ENCODE measurements at places on chromosomes 2 and 18. TPM values are rescaled to one million over a fixed set of nuclear protein-coding genes. Genes with fewer than 3 reads are reported as not detected.

LRP1B gene
- 12.7 TPM for polyA plus RNA-seq

CYP27A1 gene
- polyA plus RNA-seq = not detected

SERPINB7 gene
- not detected for polyA plus RNA-seq

DAPL1 gene
- 0.94 TPM for polyA plus RNA-seq

ALLC gene
- polyA plus RNA-seq = not detected

NDC80 gene
- 1.7 TPM for polyA plus RNA-seq

TGOLN2 gene
- polyA plus RNA-seq = 22.7 TPM

ADAM23 gene
- polyA plus RNA-seq = 55.0 TPM

RAB6C gene
- 0.52 TPM for polyA plus RNA-seq

TUBA3D gene
- not detected for polyA plus RNA-seq

CTDSP1 gene
- 0.97 TPM for polyA plus RNA-seq

CAPN14 gene
- polyA plus RNA-seq = 3.0 TPM

DNER gene
- polyA plus RNA-seq = 310 TPM

ST8SIA5 gene
- 0.93 TPM for polyA plus RNA-seq

EMX1 gene
- 0.70 TPM for polyA plus RNA-seq

NEDD4L gene
- polyA plus RNA-seq = 103 TPM

Measured in neural cell (in vitro differentiated cells).